ENCODE measurements at places on chromosomes 6 and 20. TPM values are rescaled to one million over a fixed set of nuclear protein-coding genes. Genes with fewer than 3 reads are reported as not detected.

DNA sequence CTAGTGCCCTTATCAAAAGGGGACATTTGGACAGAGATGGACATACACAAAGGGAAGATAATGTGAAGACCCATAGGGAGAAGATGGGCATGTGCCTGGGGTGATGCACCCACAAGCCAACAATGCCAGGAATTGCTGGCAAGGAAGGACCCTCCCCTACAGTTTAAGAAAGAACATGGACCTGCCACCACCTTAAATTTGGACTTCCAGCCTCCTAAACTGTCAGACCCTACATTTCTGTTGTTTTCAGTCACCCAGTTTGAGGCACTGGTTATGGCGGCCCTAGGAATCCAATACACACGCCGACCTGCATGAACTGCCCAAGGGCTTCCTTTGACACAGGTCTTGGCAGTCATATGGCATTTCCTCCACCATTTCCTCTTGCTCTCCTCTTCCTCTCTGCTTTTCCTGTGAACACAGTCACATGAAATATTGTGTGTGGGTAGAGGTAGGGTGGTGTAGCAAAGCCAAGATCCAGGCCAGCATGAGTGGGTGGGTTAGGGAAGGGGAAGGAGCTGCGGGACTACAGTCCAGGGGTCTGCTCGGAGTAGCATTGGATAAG, 115.6 kb downstream of the ZDHHC14 start:
- DNase-seq, result no peak

Gene NKAIN2
- not detected for polyA plus RNA-seq

DNA sequence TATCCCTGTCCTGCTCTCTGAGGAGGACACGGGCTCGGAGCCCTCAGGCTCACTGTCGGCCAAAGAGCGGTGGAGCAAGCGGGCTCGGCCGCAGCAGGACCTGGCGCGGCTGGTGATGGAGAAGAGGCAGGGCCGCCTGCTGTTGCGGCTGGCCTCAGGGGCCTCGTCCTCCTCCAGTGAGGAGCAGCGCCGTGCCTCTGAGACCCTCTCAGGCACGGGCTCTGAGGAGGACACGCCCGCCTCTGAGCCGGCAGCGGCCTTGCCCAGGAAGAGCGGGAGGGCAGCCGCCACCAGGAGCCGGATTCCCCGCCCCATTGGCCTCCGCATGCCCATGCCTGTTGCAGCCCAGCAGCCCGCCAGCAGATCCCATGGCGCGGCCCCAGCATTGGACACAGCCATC, 14.2 kb upstream of the SLC22A7 start:
- no peak for DNase-seq

GRCh38 chr6:128655978-128656498, 135.6 kb upstream of the PTPRK start:
- no peak for DNase-seq

- DNase-seq, result no peak
Observed at GRCh38 chr6:141719476-141719875, 413.2 kb upstream of the GJE1 start.

- DNase-seq, result no peak
Observed at GRCh38 chr6:16311763-16312162, 73.4 kb downstream of the GMPR start.

Gene TNXB
- not detected for polyA plus RNA-seq

Gene SLC17A4
- not detected for polyA plus RNA-seq

Gene CLDN20
- polyA plus RNA-seq, result not detected

DNA sequence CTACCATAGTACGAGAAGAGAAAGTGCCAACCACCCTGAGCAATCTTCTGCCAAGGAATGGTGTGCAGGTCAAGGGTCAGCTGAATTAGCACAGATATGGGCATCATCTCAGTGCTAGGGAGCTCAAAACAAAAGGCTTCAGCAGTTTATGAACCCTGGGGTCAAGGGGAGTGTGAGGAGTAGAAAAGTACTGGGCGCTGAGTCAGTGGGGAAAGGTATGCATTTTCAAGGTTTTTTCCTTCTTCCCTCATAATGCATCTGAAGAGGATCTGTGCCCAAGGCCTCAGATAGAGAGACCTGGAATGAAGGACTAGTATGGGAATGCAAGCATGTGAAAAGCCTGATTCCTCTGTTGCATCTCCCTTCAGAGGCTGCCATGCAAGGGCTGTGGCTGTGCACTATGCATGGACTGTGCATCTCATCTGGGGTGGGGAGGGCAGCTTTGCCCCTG, 81.7 kb downstream of the PERP start:
- DNase-seq, result no peak

Gene TRIM10
- polyA plus RNA-seq, result not detected

Gene FERMT1
- polyA plus RNA-seq, result not detected

- DNase-seq, result no peak
Observed at GRCh38 chr20:41600926-41601631, 17.1 kb downstream of the CHD6 start.

GRCh38 chr6:136076496-136076895, 173.6 kb downstream of the MTFR2 start:
- no peak for DNase-seq

Gene SOBP
- not detected for polyA plus RNA-seq

GRCh38 chr20:18906046-18906445, 92.5 kb downstream of the SCP2D1 start:
- no peak for DNase-seq

GRCh38 chr6:124793398-124793797, 168.8 kb upstream of the RNF217 start:
- no peak for DNase-seq

DNA sequence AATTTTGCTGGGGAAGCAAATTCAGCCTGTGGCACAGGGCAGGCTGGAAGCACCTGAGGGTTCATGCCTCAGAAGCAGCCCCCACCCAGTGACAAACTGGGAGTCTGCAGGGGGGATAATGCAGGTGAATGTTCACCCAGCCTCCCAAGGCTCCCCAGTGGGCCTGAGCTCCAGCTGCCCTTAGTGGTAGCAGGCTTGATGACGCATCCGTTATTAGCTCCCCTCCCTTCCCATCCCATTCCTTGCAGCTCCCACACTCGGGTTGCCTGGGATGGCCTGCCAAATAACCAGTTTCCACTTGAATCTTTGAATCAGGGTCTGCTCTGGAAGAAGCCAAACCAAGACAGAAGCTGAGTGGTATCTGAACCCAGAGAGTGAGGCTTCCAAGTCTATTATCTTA, 15.8 kb downstream of the KCNK15 start:
- no peak for DNase-seq

- no peak for DNase-seq
Observed at GRCh38 chr20:37323985-37324384, 22.0 kb upstream of the SRC start.

Gene RNF146
- 22.5 TPM for polyA plus RNA-seq

Gene GPLD1
- polyA plus RNA-seq, result not detected

Gene MRS2
- 19.3 TPM for polyA plus RNA-seq

- DNase-seq, result peak; percentile 93
Observed at GRCh38 chr20:19742974-19743639, 15.0 kb upstream of the RIN2 start.

DNA sequence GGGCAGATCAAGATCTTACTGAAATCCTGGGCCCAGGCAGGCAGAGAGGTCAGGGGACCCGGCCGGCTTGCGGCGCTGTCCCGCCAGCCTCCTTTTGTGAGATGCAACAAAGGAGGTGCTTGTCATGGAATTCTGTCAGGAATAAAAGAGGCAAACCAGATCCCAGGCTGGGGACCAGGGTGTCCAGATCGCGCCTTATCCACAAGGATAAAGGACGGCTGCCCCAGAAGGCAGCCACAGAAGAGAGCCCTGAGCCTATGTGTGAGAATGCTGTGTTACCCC, 42.6 kb upstream of the CDH22 start:
- no peak for DNase-seq

Gene DPPA5
- polyA plus RNA-seq, result not detected

Gene ENPP4
- polyA plus RNA-seq, result 1.7 TPM

DNA sequence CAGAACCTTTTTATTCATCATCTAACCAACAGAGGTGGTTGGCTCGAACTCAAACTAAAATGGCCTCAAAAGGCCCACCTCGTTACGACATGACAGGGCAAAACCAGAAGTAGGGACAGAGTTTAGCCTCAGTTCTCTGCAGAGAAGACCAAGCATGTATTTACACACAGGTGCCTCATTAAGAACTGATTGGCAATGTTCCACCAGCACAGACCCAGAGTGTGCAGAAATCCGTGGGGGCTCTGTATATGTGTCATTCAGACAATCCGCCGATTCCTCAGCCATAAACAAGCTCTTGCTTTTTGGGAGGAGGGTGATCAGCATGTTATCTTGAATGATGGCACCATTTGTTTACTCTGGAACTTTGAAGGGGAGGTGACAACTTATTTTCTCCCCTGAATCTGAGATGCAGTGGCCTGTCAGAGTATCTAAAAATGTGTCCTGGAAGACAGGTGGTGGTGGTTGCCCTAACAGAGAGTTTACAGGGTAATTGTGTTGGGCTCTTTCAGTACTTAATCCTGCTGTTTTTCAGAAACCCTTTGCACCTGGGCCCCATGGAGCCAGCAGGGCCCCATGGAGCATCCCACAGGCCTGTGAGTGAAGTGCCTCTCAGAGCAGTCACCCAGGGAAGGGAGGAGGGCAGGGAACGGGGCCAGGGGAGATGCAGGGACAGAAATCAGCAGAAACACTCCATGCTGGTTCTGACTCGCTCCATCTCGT, 29.1 kb upstream of the C20orf203 start:
- DNase-seq, result no peak

DNA sequence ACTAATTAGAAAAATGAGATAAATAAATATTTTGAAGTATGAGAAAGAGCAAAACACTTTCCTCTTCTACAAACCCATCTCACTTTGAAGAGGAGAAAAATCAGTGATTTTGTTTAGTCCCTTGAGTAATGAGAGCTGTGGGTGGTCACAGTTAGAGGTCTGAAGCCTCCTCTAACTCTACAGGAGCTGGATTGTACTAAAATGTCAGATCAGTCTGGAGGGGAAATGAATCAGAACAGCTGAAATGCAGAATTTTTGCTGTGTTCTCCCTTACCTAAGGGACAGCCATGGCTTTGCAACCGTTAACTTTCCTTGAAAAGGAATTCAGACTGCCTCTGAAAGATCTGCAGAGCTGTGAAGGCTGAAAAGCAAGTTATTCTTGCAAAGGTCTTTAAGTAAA, 11.4 kb upstream of the RFPL4B start:
- no peak for DNase-seq

Gene TTLL9
- polyA plus RNA-seq, result not detected

Gene GSTA4
- polyA plus RNA-seq, result 0.41 TPM

DNA sequence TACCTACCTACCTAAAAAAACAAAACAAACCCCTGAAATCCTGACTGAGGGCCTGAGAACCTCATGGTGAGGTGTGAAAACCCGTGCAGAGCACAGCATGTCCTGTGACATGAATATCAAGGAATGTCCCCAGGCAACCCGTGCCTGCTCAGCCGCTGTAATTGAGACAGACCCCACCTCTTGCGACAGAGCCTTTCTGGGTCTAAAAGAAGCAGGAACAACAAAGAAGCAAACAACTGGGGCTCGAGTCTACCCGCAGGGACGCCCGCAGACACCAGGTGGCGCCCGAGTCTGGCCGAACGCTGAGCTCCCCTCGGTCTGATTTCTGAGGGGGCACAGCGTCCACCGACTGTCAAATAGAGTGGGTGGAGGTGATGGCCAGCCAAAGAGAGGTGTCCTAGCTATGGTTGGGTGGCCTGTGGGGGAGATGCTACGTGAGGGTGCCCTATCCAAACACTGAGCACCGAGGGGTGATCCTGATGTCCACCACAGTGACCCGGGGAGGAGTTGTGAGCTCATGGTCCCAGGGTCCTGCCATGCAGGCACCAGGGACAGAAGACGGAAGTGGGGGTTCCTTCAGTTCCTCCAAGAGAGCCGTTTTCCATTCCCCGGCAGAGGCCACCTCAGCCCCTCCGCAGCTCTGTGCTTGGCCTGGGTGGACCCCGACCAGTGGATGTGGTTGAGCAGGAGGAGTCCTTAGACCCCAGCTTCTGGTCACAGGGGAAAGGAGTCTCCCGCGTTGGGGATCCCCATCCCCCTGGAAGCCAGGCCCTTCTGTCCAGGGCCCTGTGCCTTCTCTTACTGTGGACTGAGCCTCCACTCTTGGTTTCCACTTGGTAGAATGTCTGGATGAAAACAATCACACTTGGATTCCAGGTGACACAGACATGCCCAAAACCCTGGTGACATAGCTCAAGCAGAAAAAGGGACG, 268.2 kb downstream of the CDC5L start:
- DNase-seq, result peak; percentile 96

Gene HLA-DMA
- polyA plus RNA-seq, result 526 TPM

- no peak for DNase-seq
Observed at GRCh38 chr6:117538615-117539014, 56.1 kb downstream of the DCBLD1 start.

GRCh38 chr6:43127180-43127579, 43.9 kb upstream of the SRF start:
- no peak for DNase-seq

GRCh38 chr6:148053796-148054195, 288.8 kb upstream of the SASH1 start:
- no peak for DNase-seq

Gene TMC2
- not detected for polyA plus RNA-seq

GRCh38 chr6:107314531-107314939, 144.8 kb downstream of the PDSS2 start:
- DNase-seq, result no peak

DNA sequence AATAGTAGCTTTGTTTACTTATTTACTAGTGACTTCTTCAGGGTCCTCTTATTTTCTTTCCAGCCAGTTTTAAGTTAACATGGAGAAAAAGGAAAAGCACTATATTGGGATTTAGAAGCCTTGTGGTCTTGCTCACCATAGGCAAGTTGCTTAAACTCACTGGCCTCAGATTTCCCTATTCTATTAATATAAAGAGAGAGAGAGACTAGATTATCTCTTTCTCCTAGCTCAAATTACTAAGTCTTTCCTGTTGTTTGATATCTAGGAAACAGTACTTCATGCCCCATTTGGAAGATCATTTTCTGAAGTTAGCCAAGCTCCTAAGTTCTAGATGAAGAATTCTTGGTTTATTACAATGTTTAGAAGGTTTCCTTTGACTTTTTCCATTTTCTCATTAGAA, 32.5 kb downstream of the CTNNBL1 start:
- no peak for DNase-seq

DNA sequence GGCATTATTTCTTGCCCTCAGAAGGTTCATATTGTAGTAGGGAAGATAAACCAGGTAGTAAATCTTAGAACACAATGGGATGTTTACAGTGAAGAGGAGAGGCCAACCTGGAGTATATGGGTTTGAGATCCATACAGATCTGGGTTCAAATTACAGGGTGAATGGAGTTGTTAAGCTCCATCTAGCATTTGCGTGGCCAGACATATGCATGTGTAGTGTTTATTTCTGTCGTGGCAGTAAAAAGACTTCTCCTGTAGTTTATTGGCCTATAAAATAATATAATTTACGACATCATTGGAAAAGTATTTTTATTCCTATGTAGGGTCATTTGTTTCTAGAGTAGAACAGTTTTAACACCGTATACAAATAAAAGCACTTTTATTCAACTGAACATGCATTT, 25.2 kb upstream of the TULP4 start:
- no peak for DNase-seq

DNA sequence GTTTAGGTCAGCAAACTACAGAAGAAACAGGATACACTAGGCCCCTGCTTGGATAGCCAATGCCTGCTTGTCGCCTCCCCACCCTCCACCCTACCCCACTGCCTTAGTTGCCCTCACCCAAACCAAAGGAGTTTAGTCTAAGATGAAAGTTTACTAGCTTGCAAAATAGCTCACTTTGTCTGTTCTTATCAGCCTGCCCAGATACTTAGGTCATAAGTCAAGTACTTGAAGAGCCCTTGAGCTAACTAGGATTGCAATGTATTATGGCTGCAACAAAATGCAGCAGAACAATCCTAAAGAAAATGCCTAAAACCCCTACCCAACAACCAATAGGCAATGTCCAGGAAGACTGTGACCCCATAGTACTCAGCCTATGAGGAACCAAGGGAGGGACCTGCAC, 7.3 kb upstream of the ENTPD6 start:
- no peak for DNase-seq

GRCh38 chr6:225121-225721, 67.1 kb upstream of the DUSP22 start:
- DNase-seq, result peak; percentile 61
